A172 (cell line): ENCODE measurements at places on chromosomes 16 and 17.

DNA sequence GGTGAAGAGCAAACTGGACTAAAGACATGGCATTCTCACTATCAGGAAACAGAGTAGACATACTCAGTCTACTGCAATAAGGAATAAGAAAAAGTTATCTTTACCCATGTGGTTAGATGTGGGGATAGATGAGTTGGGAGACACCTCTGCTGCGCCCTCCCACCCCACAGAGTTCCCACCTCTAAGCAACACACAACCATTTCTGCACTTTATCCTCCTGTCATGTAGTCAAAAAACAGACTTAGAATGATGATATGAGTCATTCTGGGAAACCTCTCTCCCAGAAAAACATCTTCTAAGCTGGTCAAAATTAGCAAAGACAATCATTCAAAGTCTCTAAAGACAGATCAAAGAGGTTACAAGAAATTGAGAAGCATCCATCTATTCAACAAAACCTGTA, 94.9 kb downstream of the CACNG1 start:
- DNase-seq = no peak

DNA sequence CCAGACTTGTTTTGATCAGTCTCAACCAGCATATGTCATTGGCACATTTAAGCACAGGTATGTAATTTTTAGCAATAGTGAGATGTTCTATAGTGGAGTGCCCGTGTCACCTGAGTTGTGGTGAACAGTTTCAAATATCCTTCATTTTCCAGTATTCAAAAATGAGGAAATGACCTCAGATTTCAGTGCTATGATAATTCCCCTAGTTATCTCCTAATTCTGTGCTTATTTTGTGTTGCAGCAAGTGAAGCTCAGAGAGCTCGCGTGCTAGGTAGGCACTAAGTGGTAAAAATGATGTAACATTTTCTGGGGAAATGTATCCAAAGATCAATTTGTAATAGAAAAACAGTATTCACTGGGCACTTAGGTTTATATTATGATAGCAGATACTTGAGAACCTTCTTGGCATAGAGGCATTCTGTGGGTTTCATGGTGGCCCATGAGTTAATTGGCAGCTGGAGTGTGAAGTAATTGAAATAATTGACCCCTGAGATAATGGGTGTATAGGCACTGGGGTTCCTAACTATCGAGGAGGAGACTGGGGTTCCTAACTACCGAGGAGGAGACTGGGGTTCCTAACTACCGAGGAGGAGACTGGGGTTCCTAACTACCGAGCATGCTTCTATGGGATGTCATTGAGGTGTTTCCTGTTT, 159.1 kb downstream of the PRKCA start:
- DNase-seq = no peak

DNA sequence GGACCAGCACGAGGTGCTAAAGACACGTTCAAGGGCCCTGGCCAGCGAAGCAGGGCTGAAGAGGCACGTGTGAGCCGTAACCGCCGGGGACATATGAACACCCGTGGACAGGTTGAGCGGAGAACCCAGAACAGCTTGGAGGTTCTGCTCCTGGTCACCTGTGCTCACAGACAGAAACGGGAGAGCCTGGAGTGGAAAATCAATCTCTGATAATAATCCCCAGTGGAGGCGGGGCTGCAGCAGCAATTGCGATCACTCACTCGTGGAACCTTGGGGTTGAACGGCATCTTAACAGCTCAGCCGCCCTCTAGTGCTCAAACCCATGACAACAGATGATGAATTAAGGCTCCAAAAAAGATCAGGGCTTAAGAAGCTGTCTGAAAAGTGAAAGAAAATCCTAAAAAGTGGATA, 25.6 kb downstream of the WIPI1 start:
- DNase-seq = peak; percentile 10

GRCh38 chr16:10992797-10993196, 48.4 kb downstream of the CLEC16A start:
- peak; percentile 85 for DNase-seq

GRCh38 chr17:63250830-63251229, 195.3 kb downstream of the CYB561 start:
- no peak for DNase-seq

DNA sequence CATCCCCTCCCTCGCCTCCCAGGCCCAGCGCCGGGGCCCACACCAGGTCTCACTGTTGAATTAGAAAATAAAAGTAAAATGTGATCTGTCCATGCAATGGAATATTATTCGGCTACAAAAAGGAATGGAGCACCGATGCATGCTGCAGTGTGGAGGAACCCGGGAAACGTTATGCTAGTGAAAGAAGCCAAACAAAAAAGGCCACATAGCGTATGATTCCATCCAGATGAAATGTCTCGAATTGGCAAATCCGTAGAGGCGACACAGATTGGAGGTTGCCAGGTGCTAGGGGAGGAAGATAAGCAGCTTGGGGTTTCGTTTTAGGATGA, 972 bp upstream of the ADCY9 start:
- no peak for DNase-seq

DNA sequence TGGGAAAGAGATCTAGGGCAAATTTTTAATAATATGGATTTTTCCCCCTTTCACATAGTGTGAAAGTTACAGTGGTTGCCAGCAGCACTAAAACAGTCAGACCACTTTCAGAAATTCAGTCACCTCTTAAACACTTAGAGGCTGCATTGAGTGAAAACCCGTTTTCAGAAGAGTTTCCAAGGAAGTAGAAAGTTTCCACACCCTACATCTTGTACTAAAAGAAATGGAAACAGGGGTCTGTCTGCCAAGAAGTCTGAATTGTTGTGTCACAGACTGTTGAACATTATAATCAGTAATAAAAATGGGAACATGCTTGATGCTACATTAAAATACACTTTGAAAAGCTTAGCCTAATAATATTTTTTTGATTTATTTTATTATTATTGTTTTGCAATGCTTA, 278.9 kb upstream of the KCNJ16 start:
- DNase-seq = no peak

- DNase-seq = no peak
These were observed 52.2 kb upstream of the TOM1L1 start for GRCh38 chr17:54848368-54848987.
